ENCODE measurements at places on chromosomes 7 and 10. TPM values are rescaled to one million over a fixed set of nuclear protein-coding genes. Genes with fewer than 3 reads are reported as not detected.

MACC1 gene
- 1.1 TPM for total RNA-seq

CDNF gene
- total RNA-seq, result 1.2 TPM

LRRC18 gene
- total RNA-seq, result not detected

STOX1 gene
- total RNA-seq, result under 0.01 TPM

MEPCE gene
- total RNA-seq, result 16.3 TPM

NOD1 gene
- 5.4 TPM for total RNA-seq

CLCN1 gene
- total RNA-seq, result not detected

RNF32 gene
- 0.77 TPM for total RNA-seq

EEPD1 gene
- 0.38 TPM for total RNA-seq

TBX20 gene
- 11.5 TPM for total RNA-seq

C10orf67 gene
- 0.19 TPM for total RNA-seq

WNT8B gene
- not detected for total RNA-seq
